ENCODE measurements at places on chromosomes 5 and 9.

DNA sequence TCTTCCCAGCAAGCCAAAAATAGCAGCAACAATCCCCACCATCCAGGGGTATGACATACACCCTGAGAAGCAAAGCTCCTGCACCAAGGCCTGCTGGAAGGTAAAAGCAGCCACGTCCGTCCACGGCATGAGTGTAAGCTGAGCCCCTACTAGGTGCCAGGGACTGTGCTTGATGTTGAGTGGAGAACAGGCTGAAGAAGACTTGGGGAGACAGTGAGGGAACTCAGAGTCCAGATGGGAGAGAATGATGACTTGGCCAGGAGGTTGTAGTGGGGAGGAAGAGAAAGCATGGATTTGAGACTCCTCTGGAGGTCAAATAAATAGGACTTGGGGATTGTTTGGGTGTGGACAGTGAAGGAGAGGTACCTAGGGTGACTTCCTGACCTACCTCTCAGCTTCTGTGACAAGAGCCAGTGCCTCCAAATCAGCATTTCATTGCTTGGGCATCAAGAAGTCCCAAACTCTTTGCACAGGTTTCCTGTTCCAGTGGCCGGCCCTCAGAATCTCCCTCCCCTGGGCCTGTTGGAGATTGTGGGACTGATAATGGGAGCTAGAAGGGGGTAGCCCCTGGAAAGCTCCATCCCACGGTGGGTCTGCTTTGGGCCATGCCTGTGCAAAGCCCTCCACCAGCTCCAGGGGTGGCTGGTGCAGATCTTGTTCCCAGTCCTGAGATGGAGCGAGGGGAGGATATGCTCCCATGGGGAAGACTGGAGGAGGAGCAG is 58.3 kb upstream of the ADAMTS2 start:
- no peak for DNase-seq

- DNase-seq = no peak
Observed at GRCh38 chr5:124880903-124881697, 134.7 kb upstream of the ZNF608 start.

DNA sequence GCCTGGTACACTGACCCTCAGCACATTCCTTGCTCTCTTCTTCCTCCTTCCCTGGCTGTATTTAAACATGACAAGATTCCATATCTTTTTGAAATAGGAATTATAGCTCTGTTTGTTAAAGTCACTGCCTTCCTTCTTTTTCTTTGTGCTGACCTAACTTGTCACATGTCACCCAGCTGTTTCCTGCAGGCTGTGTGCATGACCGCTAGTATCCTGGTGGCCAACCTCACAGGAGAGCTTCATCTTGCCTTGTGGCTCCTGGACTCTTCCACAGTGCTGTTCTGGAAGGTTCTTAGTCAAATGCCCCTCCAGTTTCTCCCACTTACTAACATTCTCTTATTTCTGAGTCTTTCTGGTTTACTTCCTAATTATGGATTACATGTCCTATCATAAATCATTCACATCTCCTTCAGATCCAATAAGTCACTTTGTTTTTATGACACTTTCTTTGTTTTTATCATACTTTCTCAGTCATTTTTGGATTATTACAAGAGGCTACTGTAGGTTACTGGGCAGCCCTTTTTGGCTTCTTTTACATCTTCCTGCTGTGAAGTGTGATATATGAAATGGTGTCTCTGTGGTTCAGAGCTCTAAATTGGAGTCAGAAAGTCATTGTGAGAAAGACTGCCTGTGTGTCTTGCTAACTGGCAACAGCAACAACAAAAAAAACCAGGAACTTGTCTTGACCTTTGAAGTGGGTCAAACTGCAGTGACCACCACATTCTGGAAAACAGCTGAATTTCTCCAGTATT is 463.6 kb upstream of the DAP start:
- no peak for DNase-seq

DNA sequence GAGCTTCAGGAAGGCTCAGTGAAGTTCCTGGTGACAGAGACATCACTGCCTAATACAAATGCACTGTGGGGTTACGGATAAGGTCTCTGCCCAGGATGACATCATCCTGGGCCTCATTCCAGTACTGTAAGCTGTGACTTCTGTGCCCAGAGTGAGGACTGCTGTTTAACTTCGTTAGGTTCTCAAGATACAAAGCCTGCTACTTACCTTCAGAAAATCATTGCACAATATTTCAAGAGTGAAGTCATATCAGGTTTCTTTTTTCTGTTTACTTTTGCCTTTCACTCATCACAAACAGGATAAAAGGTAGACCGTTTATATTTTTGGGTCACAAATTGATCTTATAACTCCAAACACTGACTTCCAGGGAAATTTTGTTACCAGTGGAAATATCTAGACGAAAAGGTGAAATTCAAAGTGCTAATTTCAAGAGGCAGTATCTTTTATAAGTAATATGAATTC is 241.2 kb downstream of the PIK3R1 start:
- peak; percentile 34 for DNase-seq

GRCh38 chr9:18756712-18757125 is 276.3 kb downstream of the SAXO1 start:
- no peak for DNase-seq

- DNase-seq = no peak
Observed at GRCh38 chr5:90287036-90287435, 122.5 kb downstream of the CETN3 start.

GRCh38 chr5:177066224-177066623 is 20.5 kb upstream of the FGFR4 start:
- DNase-seq = no peak

GRCh38 chr9:129432297-129433154 is 188.4 kb downstream of the C9orf50 start:
- DNase-seq = no peak

DNA sequence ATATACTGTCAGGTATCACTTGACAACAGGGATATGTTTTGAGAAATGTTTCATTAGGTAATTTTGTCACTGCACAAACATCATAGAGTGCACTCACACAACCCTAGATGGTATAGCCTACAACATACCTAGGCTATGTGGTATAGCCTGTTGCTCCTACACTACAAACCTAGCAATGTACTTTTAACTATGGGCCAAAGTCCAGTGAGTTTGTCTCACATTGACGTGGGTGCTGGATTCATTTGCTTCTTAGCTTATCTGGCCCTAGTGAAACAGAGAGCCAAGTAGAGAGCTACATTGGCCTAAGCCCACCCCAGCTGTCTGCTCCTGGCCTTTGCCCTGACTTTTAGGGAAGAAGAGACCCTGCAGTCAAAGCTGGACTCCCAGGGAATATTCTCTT is 180.7 kb upstream of the EGFLAM start:
- DNase-seq = no peak

GRCh38 chr5:172160506-172160905 is 27.5 kb downstream of the STK10 start:
- DNase-seq = no peak

DNA sequence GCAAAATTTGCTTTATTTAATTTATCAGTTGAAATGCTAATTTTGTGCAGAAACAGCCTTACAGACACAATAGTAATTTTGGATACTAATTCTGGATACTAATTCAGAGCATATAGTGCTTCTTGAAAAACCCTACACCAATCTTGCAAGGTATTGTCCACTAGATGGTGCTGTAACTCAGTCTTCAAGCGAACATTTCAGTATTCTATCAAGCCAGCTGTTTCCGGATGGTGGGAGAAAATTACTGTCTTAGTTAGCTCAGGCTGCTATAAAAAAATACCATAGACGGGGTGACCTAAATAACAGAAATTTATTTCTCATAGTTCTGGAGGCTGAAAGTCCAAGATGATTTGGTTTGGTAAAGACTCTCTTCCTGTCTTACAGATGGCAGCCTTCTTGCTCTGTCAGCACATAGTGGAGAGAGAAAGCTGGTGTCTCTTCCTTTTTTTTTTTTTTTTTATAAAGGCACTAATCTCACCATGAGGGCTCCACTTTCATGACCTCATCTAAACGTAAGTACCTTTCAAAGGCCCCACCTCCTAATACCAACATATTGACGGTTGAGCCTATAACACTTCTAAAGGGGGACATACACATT is 1306.5 kb upstream of the CDH9 start:
- peak; percentile 73 for DNase-seq

DNA sequence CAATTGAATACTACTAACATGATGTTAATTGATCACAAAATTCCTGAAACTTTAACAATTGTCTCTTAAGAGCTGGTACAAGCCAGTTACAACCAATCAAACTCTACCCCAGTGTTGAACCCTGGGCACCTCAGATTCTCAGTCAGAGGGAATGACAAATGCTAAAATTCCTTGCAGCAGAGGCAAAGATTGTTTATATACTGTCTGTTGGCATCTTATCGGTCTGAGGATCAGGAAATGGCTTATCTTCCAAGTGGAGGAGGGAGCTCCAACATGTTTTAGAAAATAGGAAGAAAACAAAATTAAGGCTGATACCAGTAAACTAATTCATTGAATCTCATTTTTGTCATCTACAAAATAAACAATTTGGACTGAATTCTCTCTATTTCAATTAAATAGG is 527.8 kb upstream of the ZNF608 start:
- DNase-seq = no peak

DNA sequence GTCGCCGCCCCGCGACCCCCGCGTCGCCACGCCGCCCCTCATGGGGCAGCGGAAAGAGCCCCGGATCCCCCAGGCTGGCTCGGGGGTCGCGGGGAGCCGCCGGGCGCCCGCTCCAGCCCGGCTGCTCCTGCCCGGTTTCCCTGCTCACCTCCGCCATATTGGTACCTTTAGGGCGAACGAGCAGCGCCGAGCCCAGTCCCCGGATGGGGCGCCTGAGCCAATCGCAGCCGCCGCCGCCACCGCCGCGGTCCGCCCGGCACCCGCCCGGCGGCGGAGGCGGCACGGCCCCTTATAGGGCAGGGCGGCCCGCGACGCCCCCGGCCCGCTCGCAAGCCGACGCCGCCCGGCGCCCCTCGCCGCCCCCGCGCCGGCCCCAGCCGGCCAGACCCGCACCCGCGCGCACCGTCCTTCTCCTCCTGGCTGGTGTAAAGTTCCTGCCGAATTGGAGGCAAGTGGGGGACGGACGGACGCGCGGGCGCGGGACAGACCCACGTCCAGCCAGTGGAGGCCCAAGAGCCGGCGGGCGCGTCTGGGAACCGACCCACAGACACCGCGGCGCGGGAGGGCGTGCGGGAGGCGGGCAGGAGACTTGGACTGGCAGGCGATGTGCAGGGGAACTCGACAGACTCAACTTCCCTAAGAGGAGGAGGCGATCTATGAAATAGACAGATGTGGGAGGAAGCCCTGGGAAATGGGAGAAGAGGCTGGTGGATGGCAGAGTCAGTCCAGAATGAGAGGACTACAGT is at the start of gene MIER3:
MIER3 (minus strand) TSS at position 178 of the 746 bp plus-strand sequence; CDS start at position 157, 21 bp downstream.
- peak; percentile 84 for DNase-seq

- peak; percentile 62 for DNase-seq
Observed at GRCh38 chr9:32551276-32552051, 663 bp upstream of the SMIM27 start.

DNA sequence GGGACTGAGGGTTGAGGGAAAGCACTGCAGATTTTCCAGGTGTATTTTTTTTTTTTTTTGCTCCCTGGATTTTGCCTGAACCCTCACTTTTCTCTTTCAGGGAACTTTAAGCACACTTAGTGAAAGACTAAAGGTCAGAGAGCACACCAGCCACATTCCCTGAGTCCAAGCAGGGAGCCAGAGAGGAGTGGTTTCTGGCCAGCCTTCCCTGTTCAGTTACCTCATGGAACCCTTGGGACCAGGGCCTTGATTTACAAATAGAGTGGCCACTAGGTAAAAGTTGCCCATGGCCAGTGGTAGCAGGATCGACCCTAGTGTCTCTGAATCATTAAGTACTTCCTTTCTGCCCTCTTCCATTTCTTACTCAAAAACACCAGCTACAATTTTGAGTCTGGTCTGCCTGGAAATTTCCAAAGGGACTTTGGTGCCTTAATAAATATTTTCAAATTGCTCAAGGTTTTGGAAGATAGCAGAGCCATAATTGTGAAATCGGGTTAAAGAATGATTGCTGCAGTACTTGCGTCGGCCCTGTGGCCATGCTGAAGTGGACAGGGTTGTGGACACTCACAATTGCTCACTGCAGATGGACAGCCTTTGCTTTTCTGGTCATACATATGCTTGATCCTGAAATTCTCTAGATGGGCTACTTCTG is 14.5 kb downstream of the PALM2AKAP2 start:
- DNase-seq = no peak

DNA sequence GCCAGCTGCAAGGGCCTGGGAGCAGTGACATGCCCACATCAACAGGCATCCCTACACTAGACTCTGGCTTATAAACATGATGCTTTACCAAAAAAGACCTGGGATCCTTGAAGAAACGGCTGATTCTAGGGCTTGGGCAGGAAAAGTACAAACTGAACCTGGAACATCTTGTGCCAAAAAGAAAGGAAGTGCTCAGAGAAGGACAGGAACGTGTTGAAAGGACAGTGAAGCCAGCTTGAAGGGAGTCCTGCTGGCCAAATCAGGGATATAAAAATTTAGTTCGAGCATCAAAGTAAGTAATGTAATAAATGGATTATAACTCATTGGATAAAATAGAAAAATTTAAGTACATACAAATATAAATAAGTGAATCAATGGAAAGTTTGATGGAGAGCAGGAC is 58.1 kb downstream of the ALDH7A1 start:
- DNase-seq = no peak

DNA sequence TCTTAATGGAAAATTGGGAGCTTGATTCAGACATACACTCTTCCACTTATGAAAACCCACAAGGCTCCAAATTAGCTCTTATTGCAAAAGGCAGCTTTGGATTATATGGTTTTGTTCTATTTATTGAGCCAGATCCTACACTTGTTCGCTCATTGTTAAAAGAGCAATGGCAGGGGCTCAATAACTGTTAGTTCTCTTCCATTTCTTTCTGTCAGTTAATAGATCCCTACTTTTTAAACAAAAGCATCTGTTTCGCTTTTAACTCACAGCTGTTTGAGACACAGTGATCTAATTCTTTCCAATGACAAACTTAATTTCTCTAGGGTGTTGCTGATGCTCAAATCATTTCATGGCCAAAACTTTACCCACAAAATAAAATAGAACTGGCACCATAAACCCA is 11.7 kb downstream of the C5 start:
- DNase-seq = no peak
